Nucleus accumbens (tissue), 56 donors: ENCODE measurements at places on chromosomes 5 and 9.

- DNase-seq: no peak
Observed at GRCh38 chr9:136137321-136138265, 18.9 kb upstream of the TMEM250 start.

GRCh38 chr9:5326893-5327548 is 12.7 kb downstream of the RLN1 start:
- DNase-seq: no peak

- no peak for DNase-seq
Observed at GRCh38 chr5:151913425-151913824, 11.2 kb downstream of the GLRA1 start.

DNA sequence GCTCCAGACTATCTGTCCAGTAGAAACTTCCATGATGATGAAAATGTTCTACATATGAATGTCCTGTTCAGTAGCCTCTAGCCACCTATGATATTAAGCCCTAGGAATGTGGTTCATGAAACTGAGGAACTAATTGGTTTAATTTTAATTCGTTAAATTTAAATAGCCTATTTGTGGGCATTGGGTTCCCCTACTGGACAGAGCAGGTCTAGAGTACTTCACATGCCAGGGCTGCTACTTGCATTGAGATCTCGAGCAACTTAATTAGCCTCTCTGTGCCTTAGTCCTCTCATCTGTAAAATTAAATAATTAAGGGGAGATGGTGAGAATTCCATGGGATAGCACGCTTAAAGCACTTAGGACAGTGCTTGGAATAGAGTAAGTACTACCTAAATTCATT is 160.0 kb downstream of the PAPPA start:
- DNase-seq: no peak
